ENCODE measurements at places on chromosomes 1 and 21.

DNA sequence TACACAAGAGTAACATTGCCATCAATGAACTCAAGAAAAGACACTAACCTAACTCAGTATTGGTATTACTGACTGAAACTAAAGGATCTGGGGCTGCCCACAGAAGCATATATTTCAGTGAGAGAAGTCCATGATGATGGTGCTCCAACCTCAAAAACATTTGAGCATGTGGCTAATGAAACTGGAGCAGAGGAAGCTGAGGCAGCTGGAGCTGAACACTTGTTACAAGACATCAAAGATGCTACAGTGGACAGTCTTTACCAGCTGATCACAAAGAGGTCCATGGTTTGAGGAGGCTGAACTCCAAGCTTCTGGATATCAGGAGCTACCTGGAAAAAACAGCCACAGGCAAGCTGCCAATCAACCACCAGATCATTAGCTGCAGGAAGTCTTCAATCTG lies 42.2 kb upstream of the TTC39A start:
- no peak for DNase-seq

DNA sequence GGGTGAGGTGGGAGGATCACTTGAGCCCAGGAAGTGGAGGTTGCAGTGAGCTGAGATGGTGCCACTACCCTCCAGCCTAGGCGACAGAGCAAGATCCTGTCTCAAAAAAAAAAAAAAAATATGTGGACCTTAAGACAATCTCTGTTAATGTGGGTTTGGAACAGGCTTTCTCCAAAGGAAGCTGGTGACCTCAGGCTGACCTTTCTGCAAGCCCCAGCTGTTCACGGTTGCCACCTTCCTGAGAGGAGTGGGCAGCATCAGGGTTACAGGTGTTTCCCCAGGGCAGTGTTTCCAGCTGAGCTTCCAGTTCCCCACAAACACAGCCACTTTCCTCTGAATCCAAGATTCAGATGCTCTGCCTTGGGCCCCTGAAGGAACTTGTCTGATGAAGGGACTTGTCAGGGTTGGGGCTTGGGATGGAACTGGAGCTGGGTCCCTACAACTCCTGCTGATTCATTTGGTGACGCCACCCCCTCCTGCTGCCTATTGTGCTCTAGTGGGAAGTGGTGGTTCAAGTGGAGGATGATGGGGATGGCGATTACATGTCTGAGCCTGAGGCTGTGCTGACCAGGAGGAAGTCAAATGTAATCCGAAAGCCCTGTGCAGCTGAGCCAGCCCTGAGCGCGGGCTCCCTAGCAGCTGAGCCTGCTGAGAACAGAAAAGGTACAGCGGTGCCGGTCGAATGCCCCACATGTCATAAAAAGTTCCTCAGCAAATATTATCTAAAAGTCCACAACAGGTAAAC lies 1.9 kb downstream of the ZBTB48 start:
- no peak for DNase-seq

GRCh38 chr1:187928288-187928687 lies 1099.5 kb downstream of the PLA2G4A start:
- DNase-seq: no peak

DNA sequence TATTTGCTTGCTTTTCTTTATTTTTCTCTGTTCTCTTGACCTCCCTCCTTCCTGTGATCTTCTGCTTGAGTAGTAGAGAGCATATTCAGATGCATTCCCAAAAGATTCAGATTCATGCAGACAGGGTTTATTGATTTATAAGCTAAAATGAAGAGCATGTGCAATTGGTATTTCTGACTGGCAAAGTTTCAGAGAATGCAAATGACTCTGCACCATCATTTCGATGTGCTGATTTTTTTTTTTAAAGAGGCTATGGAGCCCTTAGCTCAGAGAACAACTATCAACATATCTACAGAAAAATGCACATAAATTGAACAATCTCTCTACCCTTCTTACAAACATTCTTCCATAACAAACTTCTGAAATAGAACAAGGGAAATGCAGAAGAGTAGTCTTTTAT lies 312.0 kb downstream of the VAV3 start:
- no peak for DNase-seq

DNA sequence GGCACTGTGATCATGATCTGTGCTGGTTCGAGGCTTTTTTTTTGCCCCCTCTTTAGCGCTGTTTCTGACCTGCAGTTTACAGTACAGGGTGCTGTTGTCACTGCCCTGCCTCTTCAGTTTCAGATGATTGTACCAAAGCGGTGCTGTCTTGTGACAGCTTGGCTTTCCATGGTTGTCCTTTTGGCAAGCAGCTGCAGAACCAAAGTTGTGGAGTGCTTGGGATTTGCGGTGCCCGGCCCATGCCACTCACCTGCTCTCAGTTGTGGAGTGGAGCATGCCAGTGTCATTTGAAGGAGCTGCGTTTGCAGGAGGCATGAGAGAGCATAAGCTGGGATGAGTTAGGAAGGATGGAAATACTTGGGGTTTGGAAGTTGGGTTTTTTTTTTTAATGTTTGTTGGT lies 48.4 kb downstream of the DOP1B start:
- no peak for DNase-seq

GRCh38 chr1:101033017-101033416 lies 7.4 kb upstream of the DPH5 start:
- DNase-seq: no peak

DNA sequence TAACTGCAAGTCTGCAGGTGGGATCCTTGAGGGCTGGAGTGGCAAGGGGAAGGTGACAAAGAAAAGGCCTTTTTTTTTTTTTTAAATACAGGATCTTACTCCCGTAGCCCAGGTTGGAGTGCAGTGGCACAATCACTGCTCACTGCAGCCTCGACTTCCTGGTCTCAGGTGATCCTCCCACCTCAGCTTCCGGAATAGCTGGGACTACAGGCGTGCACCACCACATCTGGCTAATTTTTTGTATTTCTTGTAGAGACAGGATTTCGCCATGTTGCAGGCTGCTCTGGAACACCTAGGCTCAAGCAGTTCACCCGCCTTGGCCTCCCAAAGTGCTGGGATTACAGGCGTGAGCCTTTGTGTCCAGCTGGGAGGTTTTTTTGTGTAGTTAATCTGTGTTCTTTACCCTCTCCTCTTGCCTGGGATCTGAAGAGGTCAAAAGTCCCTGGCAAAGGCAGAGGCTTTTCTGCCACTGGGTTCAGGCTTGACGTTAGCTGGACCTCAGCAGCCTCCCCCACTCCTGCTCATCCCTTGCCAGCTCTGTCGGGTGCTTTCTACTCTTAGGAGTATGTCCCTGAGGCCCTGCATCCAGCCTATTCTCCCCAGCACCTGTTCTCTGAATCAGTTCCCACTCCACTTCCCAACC lies 5.2 kb downstream of the IL6R start:
- DNase-seq: no peak

DNA sequence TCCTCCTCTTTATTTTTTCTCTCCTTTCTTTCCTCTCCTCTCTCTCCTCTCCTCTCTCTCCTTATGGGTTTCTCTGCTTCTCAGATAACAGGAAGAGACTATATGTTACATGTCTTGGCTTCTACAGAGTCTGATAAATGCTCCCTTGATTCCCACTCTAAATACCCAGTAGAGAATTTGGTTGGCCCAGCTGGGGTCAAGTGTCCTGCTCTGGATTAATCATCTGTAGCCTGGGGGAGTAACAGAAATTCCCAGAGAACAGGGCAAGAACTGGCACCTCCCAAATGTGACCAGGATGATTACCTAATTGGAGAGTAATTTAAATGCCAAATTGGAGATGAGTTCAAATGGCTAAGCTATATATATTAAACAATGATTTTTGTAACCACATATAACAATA lies 146.1 kb upstream of the LMO4 start:
- no peak for DNase-seq

DNA sequence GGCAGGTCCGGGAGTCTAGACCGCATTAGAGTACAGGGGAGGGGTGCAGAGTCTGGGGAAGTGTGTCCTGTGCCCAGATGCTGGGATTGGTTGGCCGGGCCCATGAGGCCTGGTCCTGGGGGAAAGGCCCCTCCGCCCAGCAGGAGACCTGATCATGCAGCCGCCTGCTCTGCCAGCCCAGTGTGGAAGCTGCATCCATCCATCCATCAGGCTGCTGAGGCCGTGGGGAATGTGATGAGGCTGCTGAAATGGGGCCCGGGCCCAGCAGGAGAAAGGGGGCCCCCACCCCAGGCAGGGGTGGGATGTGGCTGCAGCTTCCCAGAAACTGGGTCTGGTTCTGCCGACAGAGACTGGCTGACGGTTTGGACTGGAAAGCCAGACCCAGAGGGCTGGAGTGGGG lies 37.2 kb downstream of the EPHA2 start:
- DNase-seq: no peak

DNA sequence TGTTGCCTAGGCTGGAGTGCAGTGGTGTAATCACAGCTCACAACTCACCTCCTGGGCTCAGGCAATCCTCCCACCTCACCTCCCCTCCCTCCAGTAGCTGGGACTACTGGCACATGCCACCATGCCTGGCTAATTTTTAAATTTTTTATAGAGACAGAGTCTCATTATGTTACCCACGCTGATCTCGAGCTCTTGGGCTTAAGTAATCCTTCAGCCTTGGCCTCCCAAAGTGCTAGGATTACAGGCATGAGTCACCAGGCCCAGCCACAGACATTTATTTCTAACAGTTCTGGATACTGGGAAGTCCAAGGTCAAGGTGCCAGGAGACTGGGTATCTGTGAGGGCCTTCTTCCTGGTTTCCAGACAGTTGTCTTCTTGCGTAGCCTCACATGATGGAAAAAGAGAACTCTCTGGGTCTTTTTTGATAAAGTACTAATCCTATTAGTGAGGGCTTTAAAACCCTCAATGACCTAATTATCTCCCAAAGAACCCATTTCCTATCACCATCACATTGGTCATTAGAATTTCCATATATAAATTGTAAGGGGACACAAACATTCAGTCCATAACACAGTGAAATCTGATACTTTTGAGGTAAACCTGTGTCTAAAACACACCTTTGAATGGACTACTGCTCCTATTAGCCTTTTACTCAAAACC lies 67.9 kb downstream of the PHACTR4 start:
- no peak for DNase-seq

DNA sequence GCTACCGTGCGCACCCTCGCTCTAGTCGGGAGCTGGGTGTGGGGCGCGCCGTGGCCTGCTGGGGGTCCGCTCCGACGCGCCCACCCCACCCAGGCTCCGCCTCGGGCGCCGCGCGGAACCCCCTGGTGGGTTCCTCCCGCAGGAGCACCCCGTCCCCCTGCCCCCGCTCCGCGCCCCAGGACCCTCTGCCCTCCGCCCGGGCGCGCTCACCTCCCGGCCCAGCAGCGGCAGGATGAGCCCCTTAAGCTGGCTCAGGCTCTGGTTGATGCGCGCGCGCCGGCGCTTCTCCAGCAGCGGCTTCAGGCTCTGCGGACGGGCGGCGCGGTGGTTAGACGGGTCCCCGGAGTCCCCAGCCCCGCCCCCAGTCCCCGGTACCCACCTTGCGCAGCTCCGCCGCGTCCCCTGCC lies 319 bp downstream of the HES2 start:
- DNase-seq: no peak

GRCh38 chr1:51583532-51583931 lies 33.4 kb upstream of the OSBPL9 start:
- peak; percentile 45 for DNase-seq

DNA sequence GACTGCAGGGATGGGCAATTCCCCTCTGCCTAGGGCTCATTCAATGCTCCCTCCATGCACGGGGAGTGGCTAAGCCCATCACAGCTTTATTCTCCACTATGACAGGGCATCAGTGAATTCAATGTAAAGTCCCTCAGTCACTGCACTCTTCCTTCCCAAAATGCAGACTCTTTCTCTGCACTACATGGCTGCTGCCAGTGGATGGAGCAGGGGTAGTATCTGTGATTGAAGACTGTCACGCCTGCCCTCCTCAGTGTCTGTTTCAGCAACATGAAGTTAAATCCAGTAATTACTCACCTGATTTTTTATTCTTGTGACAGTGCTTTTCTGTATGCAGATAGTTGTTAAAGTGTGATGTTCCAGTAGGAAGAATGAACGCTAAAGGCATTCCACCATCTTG lies 1323.2 kb downstream of the AMY1C start:
- DNase-seq: no peak

DNA sequence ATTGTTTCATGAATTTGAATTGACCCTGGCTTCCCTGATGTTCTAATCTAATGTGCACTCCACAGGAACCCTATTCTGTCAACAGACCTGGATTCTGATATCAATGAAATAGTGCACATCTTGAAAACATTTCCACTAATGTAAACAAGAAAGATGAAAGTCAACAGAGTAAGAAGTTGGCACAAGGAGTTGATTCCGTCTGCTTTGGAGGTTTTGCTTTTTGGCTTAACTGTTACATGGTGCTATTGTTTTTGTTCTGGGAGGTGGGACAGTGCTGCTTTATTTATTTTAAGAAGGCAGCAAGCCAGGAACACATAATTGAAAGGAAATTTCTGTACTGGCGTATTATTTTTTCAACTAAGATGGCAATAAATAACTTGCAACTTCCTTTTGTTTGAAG lies 73.3 kb downstream of the LEPR start:
- DNase-seq: no peak

- DNase-seq: no peak
Measured at GRCh38 chr1:112673592-112674439, 643 bp upstream of the MOV10 start.

- no peak for DNase-seq
Measured at GRCh38 chr1:6738987-6739676, 37.5 kb upstream of the DNAJC11 start.

DNA sequence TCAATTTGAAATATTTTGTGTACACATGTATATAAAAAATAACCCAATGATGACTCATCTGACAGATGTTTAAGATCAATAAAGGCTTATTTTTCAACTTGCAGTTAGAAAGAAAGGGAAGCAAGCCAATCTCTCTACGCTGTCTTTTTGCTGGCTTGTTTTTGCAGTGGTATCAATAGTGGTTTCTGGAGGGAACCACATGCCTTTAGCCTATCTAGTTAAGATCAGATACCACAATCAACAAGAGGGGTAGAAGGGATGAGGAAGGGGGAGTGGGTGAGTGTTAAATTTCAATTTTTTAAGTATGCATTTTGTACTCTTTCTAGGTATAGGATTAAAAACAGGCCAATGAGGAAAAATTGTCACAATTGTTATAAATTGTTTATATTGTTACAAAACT lies 276.2 kb downstream of the KCNH1 start:
- DNase-seq: no peak

DNA sequence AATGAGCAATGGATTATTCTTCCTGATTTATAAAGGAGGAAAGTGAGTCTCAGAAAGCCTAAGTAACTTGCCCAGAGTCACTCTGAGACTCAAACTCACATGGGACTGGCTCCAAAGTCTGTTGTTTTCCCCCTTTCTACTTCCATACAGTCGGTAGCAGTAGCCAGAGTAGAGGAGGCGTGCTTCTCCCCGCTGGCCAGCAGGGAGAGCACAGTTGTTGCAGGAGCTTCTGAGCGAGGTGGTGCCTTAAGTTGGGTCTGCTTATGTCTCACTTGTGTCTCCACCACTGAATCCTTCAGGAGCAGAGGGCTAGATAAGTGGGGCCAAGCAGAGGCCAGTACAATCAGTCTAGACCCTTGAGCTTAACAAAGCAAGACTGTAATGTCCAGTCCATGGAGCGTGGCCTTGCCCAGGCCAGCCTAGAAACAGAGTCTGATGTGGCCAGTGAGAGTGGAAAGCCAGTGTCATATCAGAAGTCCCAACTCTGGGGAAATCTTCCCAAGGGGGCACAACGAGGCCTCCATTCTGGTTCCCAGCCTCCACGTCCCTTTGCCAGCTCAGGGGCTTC lies 181.9 kb downstream of the ZSCAN20 start:
- DNase-seq: no peak

GRCh38 chr21:15309022-15309590 lies 244.3 kb upstream of the NRIP1 start:
- DNase-seq: no peak

Measured in amygdala (tissue), 56 donors.